Pancreas (tissue), 10 donors: ENCODE measurements at places on chromosomes 1 and 21. TPM values are rescaled to one million over a fixed set of nuclear protein-coding genes. Genes with fewer than 3 reads are reported as not detected.

GRCh38 chr1:198272492-198272891, 115.7 kb downstream of the NEK7 start:
- no peak for DNase-seq
- H3K4me1 ChIP-seq = peaks cover 27% of the 10 kb centered on the region
- no peak overlapping the region for H3K27ac ChIP-seq
- H3K27me3 ChIP-seq = no peaks in the 10 kb centered on the region
- H3K4me3 ChIP-seq = no peak overlapping the region

- no peaks in the 10 kb centered on the region for H3K4me1 ChIP-seq
- no peaks in the 10 kb centered on the region for H3K36me3 ChIP-seq
- DNase-seq = no peak
- H3K4me3 ChIP-seq = no peak overlapping the region
- H3K27ac ChIP-seq = no peak overlapping the region
Measured at GRCh38 chr1:28921286-28921869, 7.0 kb downstream of the EPB41 start.

GRCh38 chr1:19360016-19360415, 47.9 kb downstream of the SLC66A1 start:
- no peak overlapping the region for H3K4me3 ChIP-seq
- no peak overlapping the region for H3K27ac ChIP-seq
- H3K36me3 ChIP-seq = no peaks in the 10 kb centered on the region
- no peak for DNase-seq
- no peaks in the 10 kb centered on the region for H3K27me3 ChIP-seq
- no peaks in the 10 kb centered on the region for H3K4me1 ChIP-seq

- H3K27ac ChIP-seq = peak overlapping the region; percentile 92
- no peaks in the 10 kb centered on the region for H3K27me3 ChIP-seq
- no peaks in the 10 kb centered on the region for H3K36me3 ChIP-seq
- peaks cover 25% of the 10 kb centered on the region for H3K4me1 ChIP-seq
Measured at GRCh38 chr1:36224537-36225282, 467 bp downstream of the THRAP3 start.

GRCh38 chr1:31548534-31548906, 27.8 kb upstream of the TINAGL1 start:
- H3K27me3 ChIP-seq = no peaks in the 10 kb centered on the region
- DNase-seq = no peak
- H3K4me3 ChIP-seq = no peak overlapping the region
- no peaks in the 10 kb centered on the region for H3K4me1 ChIP-seq
- H3K27ac ChIP-seq = no peak overlapping the region
- H3K36me3 ChIP-seq = no peaks in the 10 kb centered on the region

DNA sequence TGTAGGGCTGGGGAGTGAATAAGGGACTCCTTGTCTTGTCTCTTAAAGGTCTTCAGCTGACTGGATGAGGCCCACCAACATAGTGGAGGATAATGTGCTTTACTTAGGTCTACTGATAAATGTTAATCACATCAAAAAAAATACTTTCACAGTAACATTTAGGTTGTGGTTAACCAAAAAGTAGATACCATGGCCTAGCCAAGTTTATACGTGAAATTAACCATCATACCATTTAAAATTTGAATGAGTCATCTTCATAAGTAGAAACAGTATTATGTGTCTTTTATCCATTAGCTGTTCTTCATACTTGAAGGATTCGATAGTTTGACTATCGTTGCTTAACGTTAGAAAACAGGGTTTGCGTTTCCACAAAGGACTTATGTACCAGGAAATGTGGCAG, 80.9 kb downstream of the MTR start:
- DNase-seq = no peak
- no peaks in the 10 kb centered on the region for H3K27me3 ChIP-seq

- no peak for DNase-seq
- H3K4me1 ChIP-seq = no peaks in the 10 kb centered on the region
- no peak overlapping the region for H3K4me3 ChIP-seq
- no peaks in the 10 kb centered on the region for H3K36me3 ChIP-seq
Measured at GRCh38 chr1:240109920-240110636, 18.4 kb downstream of the FMN2 start.

GRCh38 chr1:2046953-2047748, 3.1 kb upstream of the PRKCZ start:
- no peak for DNase-seq
- no peaks in the 10 kb centered on the region for H3K27me3 ChIP-seq
- H3K4me3 ChIP-seq = no peak overlapping the region
- H3K27ac ChIP-seq = no peak overlapping the region

The PDC gene
- not detected for polyA plus RNA-seq

GRCh38 chr1:228837817-228838716, 102.8 kb downstream of the RHOU start:
- DNase-seq = peak; percentile 80
- H3K27me3 ChIP-seq = no peaks in the 10 kb centered on the region
- H3K4me3 ChIP-seq = no peak overlapping the region
- peak overlapping the region; percentile 98 for H3K27ac ChIP-seq
- H3K4me1 ChIP-seq = peaks cover 34% of the 10 kb centered on the region

DNA sequence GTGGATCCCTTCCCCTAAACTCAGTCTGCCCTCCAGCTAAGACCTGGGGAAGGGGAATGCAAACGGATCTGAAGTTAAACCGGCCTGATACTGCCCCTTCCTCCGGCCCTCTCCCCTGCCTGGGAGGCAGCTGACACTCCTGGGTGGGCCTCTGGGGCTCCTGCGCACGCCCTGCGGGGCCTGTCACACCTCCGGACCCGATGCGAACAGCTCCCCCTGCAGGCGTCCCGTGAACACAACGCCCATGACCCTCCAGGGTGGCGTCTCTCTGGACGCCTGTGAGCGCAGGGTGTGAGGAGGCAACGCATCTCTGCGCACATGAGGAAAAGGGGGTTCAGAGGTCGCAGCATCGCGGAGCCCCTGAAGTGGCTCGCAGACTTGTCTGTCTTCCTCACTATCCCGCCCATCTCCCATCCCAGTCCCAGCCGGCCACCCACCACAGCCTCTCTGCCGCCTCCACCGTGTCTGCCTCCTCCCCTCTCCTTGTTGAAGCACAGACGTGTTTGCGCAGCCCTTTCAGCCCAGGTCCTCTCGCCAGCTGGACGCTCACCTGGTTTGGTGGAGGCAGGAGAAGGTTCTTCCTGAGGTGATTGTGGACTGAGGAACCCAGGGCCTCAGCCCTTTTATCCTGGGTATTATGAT, 421 bp upstream of the LCE3A start:
- no peak for DNase-seq
- H3K4me1 ChIP-seq = no peaks in the 10 kb centered on the region
- no peaks in the 10 kb centered on the region for H3K36me3 ChIP-seq
- H3K4me3 ChIP-seq = no peak overlapping the region

GRCh38 chr1:64549464-64550239, 79.7 kb downstream of the CACHD1 start:
- H3K4me3 ChIP-seq = no peak overlapping the region
- H3K4me1 ChIP-seq = no peaks in the 10 kb centered on the region
- H3K27me3 ChIP-seq = no peaks in the 10 kb centered on the region
- DNase-seq = no peak
- H3K27ac ChIP-seq = no peak overlapping the region

The HPDL gene
- 0.23 TPM for polyA plus RNA-seq

The URB1 gene
- polyA plus RNA-seq = 2.9 TPM

The LMOD1 gene
- polyA plus RNA-seq = 7.1 TPM

DNA sequence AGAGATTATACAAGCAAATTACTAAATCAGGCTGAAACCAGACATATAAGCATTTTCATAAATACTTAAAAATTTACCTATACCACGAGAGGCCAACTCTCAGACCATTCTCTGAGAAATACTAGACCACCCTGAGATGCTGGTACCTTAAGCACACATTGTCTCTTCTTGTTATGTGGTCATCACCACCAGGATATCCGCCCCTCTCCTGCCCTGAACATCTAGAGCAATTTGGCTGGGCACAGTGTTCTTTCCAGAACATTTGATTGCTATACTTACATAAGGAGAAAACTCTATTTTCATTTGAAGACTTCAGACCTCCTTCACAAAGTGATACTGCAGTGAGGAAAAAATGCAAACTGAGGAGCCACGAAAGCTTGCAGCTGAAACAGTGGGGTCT, 36.2 kb upstream of the DUSP10 start:
- H3K27me3 ChIP-seq = no peaks in the 10 kb centered on the region
- no peaks in the 10 kb centered on the region for H3K36me3 ChIP-seq
- H3K4me3 ChIP-seq = no peak overlapping the region
- no peak for DNase-seq

DNA sequence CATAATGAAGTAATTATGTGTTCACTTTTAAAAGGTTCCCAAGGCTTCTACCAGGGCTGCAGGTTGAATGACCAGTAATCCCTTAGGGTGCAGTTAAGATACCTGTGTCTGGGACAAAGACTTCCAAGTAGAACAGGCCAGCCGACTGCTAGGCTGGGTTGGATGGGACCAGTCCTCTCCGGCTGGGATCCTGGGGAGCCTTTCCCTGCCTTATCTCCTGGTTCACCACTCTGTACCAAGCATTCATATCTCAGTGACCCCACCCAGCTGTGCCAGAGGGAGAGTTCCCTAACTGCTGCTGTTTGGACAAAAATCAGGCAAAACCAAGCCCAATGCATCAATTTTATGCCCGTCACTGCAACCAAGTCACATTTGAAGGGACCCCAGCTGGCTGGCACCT, 116.2 kb upstream of the ATP1A1 start:
- no peak for DNase-seq
- no peak overlapping the region for H3K27ac ChIP-seq
- no peaks in the 10 kb centered on the region for H3K27me3 ChIP-seq
- H3K36me3 ChIP-seq = no peaks in the 10 kb centered on the region

The ALX3 gene
- polyA plus RNA-seq = 0.35 TPM

- peak; percentile 33 for DNase-seq
- no peak overlapping the region for H3K27ac ChIP-seq
- H3K4me3 ChIP-seq = no peak overlapping the region
- no peaks in the 10 kb centered on the region for H3K4me1 ChIP-seq
- H3K36me3 ChIP-seq = no peaks in the 10 kb centered on the region
- H3K27me3 ChIP-seq = no peaks in the 10 kb centered on the region
Measured at GRCh38 chr1:2380816-2381591, 10.3 kb downstream of the MORN1 start.

DNA sequence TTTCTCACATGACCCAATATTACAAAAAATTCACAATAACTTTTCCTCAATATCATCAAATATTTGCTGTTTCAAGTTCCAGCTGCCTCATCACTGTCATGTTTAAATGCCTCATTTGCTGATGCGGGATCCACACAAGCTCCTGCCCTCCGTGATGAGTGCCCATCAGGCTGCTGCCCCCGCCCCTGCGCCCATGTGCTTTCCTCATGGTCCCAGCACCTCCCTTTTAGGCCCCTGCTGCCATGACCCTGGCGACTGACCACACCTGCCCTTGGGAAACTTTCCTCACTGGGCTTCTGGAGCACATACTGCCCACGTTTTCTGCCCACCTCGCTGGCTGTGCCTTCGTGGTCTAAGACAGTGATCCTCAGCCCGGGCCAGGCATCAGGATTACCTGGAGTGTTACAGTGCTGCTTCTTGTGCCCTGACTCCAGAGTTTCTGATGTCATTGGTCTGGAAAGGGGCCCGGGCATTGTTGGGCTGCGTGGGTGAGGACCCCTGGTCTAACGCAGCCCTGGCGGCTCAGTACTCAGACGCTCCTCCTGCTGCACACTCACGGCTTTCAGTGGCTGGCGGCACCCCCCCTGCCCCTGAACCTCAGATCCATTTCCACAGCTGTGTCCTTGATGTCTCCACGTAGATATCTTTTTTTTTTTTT, 20.5 kb downstream of the PLEKHM2 start:
- peak overlapping the region; percentile 79 for H3K27ac ChIP-seq
- no peaks in the 10 kb centered on the region for H3K27me3 ChIP-seq
- H3K36me3 ChIP-seq = no peaks in the 10 kb centered on the region
- H3K4me1 ChIP-seq = peaks cover 14% of the 10 kb centered on the region

The USH2A gene
- 0.04 TPM for polyA plus RNA-seq

- no peaks in the 10 kb centered on the region for H3K36me3 ChIP-seq
- H3K4me1 ChIP-seq = no peaks in the 10 kb centered on the region
- no peak overlapping the region for H3K27ac ChIP-seq
- H3K27me3 ChIP-seq = no peaks in the 10 kb centered on the region
- no peak for DNase-seq
- no peak overlapping the region for H3K4me3 ChIP-seq
Measured at GRCh38 chr1:153466908-153467307, 6.5 kb upstream of the S100A7 start.

- no peaks in the 10 kb centered on the region for H3K36me3 ChIP-seq
- H3K27me3 ChIP-seq = no peaks in the 10 kb centered on the region
- DNase-seq = no peak
- H3K4me1 ChIP-seq = no peaks in the 10 kb centered on the region
- no peak overlapping the region for H3K27ac ChIP-seq
Measured at GRCh38 chr1:117061986-117062415, 1.9 kb downstream of the TTF2 start.

The SPRR2E gene
- not detected for polyA plus RNA-seq

The FALEC gene
- polyA plus RNA-seq = not detected

DNA sequence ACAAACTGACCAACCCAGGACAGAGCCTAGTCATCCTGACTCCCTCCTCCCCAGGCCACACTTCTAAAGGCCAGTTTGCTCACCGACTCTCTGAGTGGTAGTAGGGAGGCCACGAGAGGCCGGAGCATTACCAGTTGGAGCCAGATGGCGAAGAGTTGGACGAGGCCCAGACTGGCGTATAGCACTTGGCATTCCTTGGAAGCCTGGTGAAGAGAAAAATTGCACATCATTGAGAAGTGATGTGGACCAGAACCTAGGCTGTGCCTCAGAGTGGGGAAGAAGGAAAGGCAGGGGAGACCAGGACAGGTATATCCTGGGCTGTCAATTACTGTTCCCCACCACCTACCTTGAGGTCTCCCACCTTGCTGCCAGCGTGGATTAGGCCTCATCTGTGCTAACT, 12.2 kb downstream of the PABPC4 start:
- H3K4me1 ChIP-seq = peaks cover 21% of the 10 kb centered on the region
- H3K36me3 ChIP-seq = peaks cover 89% of the 10 kb centered on the region
- H3K27ac ChIP-seq = no peak overlapping the region

GRCh38 chr1:175237389-175237788, 44.8 kb upstream of the KIAA0040 start:
- no peaks in the 10 kb centered on the region for H3K36me3 ChIP-seq
- H3K27me3 ChIP-seq = no peaks in the 10 kb centered on the region
- DNase-seq = no peak
- no peaks in the 10 kb centered on the region for H3K4me1 ChIP-seq
- no peak overlapping the region for H3K4me3 ChIP-seq
- H3K27ac ChIP-seq = no peak overlapping the region

DNA sequence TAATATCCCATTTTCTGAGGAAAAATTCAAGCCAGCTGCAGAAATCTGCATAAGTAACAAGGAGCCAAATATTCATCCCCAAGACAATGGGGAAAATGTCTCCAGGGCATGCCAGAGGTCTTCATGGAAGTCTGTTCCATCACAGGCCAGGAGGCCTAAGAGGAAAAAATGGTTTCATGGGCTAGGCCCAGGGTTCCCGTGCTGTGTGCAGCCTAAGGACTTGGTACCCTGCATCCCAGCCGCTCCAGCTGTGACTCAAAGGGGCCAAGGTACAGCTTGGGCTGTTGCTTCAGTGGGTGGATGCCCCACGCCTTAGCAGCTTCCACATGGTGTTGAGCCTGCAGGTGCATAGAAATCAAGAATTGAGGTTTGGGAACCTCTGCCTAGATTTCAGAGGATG, 173.5 kb downstream of the LMX1A start:
- no peaks in the 10 kb centered on the region for H3K4me1 ChIP-seq
- H3K4me3 ChIP-seq = no peak overlapping the region
- DNase-seq = no peak
- H3K27ac ChIP-seq = no peak overlapping the region
- no peaks in the 10 kb centered on the region for H3K27me3 ChIP-seq
